ENCODE measurements at places on chromosomes 3 and 15. TPM values are rescaled to one million over a fixed set of nuclear protein-coding genes. Genes with fewer than 3 reads are reported as not detected.

GRCh38 chr3:112390783-112391641 lies 58.1 kb downstream of the CD200 start:
- no peak for DNase-seq

Gene TM4SF1
- 151 TPM for total RNA-seq

DNA sequence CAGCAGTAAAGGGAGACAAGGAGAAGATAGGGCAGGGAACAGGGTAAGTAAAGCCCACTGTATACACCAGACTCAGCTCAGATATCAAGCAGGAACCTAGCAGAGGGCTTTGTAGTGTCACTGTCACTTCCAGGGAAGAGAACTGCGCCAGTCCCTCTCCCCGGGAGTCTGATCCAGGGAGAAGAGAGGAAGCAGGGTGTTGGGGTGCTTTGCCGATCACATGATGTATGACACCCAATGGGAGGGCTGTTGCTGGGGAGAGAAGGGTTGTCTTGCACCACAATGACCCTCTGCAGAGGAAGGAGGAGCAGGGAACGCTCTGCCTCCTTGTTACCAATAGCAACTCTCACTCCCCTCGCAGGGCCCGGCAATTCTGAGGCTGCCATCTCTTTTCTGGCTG lies 147.2 kb upstream of the SLC2A2 start:
- no peak for DNase-seq

- DNase-seq, result no peak
Measured at GRCh38 chr3:11906407-11906806, 59.7 kb upstream of the TAMM41 start.

Gene GPR15
- 0.32 TPM for total RNA-seq

Gene GOLGA8M
- total RNA-seq, result not detected

GRCh38 chr3:153290268-153291015 lies 128.4 kb downstream of the RAP2B start:
- DNase-seq, result no peak

- no peak for DNase-seq
Measured at GRCh38 chr3:64828276-64828675, 140.5 kb upstream of the ADAMTS9 start.

DNA sequence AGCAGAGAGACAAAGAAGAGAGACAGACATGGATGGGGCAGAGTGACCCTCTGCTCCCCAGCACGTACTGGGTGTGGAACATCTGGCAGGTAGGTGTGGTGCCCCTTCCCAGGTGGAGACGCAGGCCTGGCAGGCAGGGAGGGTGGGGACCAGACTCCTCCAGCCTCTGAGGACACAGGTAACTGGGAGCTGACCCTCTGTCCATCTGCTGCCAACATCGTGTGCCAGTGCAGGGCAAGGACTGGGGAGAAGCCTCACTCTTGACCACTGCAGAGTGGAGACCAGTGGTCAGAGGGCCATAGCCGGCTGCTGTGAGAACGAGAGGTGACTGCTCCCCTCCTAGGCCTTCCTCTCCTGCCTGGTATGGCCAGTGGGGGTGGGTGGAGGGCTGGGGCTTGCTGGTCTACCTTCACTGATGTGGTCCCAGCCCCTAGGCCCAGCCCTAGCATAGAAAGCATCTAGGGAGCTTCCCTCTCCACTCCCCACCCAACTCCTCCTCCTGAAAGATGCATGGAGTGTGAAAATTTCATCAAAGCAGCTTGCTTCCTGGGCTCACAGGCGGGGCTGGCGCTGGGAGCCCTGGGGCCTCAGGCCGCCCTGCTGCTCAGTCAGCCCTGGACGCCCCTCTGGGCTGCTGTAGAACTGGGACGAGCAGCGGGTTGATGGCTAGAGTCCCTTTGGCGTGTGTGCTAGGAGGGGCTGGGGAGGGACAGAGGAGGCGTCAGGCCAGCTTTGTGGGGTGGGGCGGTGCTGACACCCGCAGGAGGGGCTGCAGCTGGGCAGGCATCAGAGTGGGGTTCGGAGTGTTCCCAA lies 90.3 kb downstream of the PLXNA1 start:
- DNase-seq, result no peak

- DNase-seq, result no peak
Measured at GRCh38 chr3:46971151-46971550, 5.4 kb downstream of the CCDC12 start.

Gene CFAP91
- 4.3 TPM for total RNA-seq

DNA sequence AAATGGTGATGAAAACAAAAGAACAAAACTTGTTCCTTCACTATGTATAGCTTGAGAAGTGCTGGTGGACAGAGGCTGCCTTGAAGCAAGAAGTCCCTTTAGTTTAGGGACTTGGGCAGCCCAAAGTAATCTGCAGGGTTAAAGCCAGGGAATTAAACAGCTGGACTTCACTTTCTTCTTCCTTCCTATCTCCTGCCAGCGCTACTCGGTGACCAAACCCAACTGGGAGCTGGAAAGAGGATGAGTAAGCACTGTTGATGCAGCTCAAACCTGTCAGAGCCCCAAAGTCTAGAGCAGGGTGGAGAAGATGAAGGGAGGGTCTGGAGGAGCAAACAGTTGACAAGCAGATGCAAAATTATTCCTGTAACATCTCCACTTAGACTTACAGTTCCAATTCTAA lies 73.1 kb upstream of the FBN1 start:
- DNase-seq, result no peak

DNA sequence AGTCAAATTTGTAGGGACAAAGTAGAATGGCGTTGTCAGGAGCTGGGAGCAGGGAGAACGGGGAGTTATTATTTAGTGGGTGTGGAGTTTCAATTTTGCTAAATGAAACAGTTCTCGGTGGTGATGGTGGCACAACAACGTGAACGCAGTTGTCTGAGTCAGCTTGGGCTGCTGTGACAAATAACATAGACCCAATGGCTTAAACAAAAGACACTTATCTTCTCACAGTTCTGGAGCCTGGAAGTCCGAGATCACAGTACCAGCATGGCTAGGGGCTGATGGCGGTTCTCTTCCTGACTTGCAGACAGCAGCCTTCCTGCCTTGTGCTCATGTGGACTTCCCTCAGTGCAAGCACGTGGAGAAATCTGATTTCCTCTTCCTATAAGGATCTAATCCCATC lies 90.2 kb downstream of the CHSY1 start:
- DNase-seq, result no peak

Gene MSL2
- total RNA-seq, result 25.3 TPM

DNA sequence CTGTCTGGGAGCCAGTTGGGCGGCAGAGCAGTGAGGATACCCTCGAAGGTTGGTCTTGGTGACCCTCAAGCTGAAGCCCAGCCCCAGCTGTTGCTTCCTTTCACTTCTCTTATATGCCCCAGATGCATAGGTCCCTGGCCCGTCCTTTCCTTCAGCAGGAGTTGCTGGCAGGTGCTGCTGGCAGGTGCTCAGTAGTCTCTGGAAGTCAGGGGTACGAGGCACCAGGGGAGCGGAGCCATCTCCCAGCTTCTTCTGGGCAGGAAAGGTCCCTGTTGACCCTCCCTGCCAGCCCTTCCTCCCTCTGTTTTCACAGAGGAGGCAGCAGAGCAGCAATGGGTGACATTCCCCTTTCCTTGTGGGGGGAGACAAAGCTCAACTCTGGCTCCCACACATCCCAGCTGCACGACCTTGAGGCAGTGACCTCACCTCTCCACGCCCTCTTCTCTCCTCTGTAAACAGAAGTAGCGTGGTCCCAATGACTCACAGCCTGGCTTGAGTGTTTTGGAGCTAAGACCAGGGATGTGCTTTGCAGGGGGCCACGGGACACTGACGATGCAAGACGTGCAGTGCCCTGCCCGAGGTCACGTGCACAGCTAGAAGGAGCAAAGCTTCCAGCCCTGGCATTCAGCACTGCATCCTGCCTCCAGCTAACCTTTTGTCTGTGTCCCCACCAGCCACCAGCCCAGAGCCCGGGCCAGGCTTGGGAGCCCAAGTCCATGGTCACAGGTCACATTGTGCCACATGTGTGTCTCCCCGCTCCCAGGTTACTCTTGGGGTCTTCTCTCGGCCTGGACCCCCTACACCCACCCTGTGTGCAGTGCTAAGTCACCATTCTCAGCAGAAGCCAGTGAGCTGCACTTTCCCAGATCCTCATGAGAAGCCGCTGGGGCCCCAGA lies 49.7 kb downstream of the SLC6A6 start:
- no peak for DNase-seq

- peak; percentile 72 for DNase-seq
Measured at GRCh38 chr3:141699324-141699723, 38.8 kb upstream of the RNF7 start.

DNA sequence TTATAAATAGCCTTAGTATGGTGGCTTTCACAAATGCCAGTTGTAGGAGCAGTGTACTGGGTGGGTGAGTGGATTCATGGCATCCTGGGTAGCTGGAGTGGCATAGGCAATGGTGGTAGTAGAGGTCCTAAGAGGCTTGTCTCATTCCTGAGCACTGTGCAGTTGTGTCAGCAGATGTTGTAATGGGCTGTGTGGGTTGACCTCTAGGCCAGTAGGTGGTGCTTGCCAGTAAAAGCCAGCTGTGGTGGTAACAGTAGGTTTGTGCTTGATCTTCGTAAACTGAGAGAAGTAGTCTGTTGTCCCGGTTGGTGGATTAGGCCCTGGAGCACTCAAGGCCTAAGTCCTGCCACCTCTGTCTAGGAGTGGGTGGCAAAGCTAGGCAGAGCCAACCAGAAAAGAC lies 149.7 kb upstream of the SUCLG2 start:
- DNase-seq, result no peak

Gene RLBP1
- total RNA-seq, result 0.52 TPM

Gene CACNA2D2
- 1.2 TPM for total RNA-seq

Data from esophagus muscularis mucosa (tissue), 4 donors.